ENCODE measurements at places on chromosomes 5 and 9.
A peak's percentile ranks its signal among the peaks of the same experiment; 100 is the strongest.

DNA sequence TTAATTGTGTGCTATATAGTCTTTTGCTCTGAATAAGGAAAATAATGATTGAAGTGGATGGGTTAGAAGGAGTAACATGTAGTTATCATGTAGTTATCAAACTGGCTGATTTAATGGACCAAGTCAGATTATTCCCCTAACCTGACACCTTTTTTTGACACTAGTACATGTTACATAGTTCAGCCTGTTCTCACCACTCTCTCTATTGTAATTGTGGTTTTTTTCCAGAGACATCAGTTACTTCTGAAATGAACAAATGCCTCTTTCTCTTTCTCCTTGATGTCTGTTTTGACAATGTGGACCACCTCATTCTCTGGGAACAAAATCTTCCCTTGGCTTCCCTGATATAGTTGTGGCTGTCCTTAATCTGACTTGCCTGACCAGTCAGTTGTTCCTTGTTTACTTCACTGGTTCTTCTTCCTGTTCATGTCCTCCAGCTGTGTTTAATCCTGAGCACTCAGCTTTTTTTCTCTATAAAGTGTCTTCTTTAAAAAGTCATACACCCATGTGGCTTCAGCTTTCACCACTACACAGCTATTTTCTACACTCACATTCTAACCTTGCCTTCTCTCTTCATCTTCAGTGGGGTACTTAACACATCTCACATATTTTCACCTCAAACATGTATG lies 243.4 kb downstream of the ARRDC3 start:
- DNase-seq, result no peak

DNA sequence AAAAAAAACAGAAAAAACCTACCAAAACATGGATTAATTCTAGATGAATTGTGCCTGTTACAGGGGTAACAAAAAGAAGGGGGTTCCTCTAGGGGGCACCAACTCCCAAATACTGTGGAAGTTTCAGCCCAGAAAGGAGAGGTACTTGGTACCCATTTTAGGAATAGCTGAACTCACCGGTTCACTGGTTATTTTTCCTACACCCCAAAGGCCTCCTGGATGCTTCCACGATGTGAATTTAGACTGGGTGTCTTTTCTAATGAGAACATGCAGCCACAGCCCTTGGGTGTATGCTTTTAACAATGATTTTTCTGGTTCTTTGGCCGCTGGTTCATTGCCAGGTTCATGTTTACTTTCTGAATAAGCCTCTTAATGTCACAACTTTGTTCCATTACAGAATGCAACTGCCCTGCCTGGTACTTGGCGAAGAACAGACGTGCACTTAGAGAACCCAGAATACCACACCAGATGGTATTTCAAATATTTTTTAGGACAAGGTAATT lies 46.7 kb downstream of the GARNL3 start:
- peak; percentile 22 for DNase-seq

DNA sequence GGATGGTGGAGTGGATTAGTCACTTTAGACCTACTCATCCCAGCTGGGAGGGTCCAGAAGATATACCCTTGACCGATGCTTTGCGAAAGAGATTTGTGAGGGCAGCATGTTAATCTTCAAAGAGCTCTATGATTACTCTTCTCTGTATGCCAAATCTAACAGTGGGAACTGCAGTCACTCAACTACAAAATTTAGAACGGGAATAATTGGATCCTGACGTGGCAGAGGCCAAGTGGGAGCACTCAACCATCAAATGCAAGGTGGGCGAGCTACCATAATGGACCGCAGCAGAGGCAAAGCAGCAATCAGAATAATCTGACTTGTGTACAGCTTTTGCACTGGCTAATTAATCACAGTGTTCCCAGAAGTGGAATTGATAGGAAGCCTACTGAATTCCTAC lies 20.4 kb downstream of the NSA2 start:
- DNase-seq, result no peak

DNA sequence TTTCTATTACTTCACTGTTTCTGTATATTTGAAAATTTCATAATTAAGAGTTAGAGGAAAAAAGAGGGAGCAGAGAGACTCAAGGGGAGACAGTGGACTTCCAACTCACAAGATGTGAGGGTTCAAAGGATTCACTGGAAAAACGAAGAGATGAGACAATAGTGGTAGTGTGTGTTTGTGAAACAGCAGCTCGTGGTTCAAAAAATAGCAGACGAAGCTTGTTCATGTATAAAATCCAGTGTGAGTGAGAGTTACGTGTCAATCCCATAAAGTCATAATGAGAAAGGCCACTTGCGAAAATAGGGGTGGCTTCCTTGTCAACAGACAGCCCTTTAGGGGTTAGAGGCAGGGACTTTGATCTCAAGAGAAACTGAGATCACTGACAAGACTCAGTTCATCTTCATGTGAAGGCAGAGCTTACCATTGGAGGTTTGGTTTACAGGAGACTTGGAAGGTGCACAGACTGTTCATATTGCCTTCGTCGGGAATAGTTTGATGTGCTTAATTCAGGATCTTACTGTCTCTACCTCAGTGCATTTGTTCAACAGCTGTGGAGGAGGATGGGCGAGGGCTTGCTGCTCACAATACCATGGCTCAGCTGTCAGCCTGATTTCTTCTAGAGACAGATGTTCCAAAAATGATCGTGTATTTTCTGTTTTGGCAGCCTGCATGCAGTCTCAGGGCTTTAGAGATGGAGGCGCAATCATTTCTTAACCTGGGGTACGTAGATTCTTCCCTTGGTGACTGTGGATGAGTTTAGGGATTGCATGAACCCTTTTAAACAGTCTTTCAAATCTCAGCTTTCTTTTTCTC lies 105.7 kb upstream of the KLF9 start:
- peak; percentile 3 for DNase-seq

- DNase-seq, result no peak
Observed at GRCh38 chr5:64872044-64872443, 103.3 kb downstream of the CWC27 start.

GRCh38 chr9:12464910-12465512 lies 228.2 kb upstream of the TYRP1 start:
- peak; percentile 62 for DNase-seq

GRCh38 chr5:36029914-36030313 lies 36.8 kb downstream of the UGT3A2 start:
- no peak for DNase-seq

GRCh38 chr9:120043448-120043847 lies 536.5 kb downstream of the CDK5RAP2 start:
- DNase-seq, result no peak

GRCh38 chr9:116990592-116990991 lies 303.5 kb downstream of the TRIM32 start:
- DNase-seq, result no peak

GRCh38 chr9:20224756-20225155 lies 397.5 kb downstream of the MLLT3 start:
- no peak for DNase-seq

DNA sequence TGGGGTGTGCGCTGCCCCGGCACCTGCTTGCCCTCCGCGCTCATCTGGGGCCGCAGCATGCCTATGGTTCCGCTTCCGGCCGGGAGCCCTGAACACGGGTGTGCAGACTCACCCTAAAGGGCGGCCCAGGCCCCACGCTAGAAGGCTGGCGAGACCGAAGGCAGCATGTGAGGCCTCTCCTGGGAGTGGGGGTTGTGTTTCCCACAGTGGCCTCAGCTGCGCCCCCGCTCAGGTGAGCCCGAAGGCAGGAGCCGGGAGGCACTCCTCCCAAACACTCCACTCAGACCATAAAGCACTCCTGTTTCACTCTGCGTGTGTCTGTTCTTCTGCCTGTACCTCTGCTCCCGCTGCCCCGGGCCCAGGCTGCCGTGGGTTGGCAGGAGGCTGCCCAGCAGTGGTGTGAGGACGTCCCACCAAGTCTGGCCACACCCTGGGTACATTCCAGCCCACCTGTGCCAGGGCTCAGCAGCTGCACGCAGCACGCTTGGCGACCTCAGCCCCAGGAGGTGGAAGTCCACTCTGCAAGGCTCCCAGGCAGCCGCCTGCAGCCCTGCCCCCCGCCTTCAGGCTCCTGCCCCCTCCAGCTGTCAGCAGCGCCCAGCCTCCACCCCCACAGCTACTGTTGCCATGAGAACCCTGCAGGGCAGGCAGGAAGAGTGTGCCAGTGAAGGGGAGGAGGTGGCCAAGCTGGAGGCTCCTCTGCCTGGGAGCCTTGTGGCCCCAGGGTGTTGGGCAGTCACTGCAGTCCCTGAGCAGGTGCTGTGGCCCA lies 1.2 kb upstream of the AJM1 start:
- DNase-seq, result peak; percentile 64

GRCh38 chr5:129820-130219 lies 37.9 kb downstream of the PLEKHG4B start:
- no peak for DNase-seq

- DNase-seq, result no peak
Observed at GRCh38 chr5:59685191-59685530, 208.4 kb downstream of the PDE4D start.

DNA sequence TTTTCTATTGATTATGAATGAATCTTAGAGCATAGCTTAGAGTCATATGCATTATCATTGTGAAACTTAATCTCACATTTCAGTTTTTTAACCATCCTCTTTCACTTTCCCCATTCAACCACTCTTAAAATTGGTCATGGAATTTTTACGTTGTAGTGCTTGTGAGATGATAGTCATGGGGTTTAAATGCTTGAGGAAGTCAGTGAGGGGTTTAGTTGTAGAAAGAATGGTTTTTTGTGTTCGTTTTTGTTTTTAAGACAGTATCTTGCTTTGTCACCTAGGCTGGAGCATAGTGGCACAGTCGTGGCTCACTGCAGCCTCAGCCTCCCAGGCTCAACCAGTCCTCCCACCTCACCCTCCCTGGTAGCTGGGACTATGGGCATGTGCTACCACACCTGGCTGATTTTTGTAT lies 19.6 kb downstream of the UGCG start:
- no peak for DNase-seq

DNA sequence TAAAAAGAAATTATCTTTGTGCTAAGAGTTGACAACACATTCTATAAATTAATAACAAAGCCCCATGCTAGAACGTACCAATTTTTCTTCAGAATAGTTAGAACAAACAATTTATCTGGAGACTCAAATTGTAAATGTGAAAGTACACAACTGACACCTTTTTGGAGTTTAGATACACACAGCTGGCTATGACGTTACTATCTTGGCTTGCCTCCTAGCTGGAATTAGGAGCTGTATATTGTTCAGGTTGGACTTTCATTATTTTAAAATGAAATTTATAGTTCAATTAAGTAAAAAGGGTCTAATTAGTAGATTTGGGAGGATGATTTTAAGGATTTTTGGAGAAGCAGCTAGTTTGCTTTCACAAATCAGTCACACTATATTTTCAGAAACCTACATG lies 393.9 kb upstream of the RIOK2 start:
- DNase-seq, result no peak

DNA sequence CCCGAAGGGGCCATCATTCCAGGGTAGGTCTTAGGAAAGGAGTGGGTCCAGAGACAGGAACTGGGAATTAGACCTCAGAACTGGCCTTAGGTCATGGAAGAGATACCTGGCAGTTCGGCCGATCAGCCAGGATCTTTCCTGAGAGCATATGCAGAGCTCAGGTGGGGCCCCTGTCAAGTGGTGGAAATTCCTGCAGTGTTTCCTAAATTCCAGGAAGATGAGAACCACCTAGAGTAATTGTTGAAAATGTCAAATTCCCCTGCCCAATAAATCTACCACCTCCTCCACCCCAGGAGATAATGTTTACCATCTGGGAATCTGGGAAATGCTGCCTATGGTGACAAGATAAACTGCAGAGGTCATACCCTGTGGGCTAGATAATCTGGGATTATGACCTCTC lies 14.6 kb downstream of the TMEM171 start:
- DNase-seq, result no peak

DNA sequence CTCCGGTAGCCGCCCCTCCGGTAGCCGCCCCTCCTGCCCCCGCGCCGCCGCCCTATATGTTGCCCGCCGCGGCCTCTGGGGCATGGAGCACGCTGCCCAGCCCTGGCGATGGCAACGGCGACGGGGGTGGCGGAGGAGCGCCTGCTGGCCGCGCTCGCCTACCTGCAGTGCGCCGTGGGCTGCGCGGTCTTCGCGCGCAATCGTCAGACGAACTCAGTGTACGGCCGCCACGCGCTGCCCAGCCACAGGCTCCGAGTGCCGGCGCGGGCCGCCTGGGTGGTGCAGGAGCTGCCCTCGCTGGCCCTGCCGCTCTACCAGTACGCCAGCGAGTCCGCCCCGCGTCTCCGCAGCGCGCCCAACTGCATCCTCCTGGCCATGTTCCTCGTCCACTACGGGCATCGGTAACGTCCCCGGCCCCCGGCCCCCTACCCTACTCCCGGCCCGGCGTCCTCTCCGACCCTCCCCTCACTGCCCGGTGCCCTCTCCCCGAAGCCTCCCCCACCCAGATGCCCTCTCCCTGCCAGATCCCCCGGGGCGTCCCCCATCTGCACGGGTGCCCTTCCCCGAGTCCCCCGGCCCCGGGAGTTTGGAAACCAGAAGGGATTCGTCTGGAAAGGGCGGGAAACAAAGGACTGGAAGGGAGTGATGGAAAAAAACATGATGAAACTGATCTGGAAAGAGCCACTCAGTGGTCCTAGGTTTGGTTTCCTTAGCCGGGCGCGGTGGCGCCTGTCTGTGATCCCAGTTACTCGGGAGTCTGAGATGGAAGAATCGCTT lies 417 bp downstream of the SRD5A1 start:
- DNase-seq, result peak; percentile 42

- no peak for DNase-seq
Observed at GRCh38 chr9:27447031-27447683, 76.9 kb upstream of the IFNK start.

GRCh38 chr5:122263352-122264030 lies 48.5 kb upstream of the SNCAIP start:
- no peak for DNase-seq

GRCh38 chr9:107751567-107752210 lies 262.1 kb upstream of the KLF4 start:
- no peak for DNase-seq

DNA sequence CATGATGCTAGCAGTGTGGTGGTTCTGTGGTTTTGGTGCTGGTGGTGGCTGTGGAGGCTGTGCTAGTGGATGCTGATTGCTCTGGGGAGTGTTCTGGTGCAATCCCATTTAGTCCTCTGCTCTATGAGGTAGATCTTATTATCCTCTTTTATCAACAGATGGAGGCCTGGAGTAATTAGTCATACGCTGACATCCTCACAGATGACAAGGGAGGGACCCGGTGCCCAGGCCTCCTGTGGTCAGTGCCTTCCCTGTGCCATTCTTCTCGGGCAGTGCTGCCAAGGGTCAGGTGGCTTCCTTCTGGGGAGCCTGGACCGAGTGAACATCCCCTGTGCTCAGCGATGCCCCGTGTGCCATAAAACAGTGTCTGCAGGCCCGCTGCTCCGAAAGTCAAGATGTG lies 74.5 kb downstream of the COL5A1 start:
- DNase-seq, result no peak

GRCh38 chr5:10563110-10563944 lies 543 bp upstream of the ANKRD33B start:
- DNase-seq, result no peak

DNA sequence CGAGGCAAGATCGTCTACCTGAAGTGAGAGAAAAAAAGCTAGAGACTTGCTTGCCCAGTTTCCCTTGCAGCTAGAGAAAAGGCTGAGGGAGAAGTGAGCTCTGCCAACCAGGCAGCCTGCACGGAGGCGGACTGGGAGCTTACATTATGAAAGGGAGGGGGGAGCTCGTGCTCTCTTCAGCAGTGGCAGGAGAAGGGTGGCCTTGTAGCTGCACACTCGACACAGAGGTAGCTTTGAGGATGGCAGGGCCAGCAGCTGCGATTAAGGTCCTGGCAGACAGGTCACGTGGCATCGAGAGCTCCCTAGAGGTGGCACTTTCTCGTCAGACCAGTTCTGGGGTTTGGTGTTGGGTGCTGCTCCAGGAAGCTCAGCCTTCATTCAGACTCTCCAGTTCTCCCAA lies 26.7 kb downstream of the APBA1 start:
- DNase-seq, result peak; percentile 2

All from NAMALWA (cell line).